ENCODE measurements at places on chromosomes 5 and 9. TPM values are rescaled to one million over a fixed set of nuclear protein-coding genes. Genes with fewer than 3 reads are reported as not detected.

GRCh38 chr5:126543660-126544059 is 51.4 kb downstream of the ALDH7A1 start:
- peaks cover 5% of the 10 kb centered on the region for H3K36me3 ChIP-seq
- H3K4me1 ChIP-seq, result no peaks in the 10 kb centered on the region

DNA sequence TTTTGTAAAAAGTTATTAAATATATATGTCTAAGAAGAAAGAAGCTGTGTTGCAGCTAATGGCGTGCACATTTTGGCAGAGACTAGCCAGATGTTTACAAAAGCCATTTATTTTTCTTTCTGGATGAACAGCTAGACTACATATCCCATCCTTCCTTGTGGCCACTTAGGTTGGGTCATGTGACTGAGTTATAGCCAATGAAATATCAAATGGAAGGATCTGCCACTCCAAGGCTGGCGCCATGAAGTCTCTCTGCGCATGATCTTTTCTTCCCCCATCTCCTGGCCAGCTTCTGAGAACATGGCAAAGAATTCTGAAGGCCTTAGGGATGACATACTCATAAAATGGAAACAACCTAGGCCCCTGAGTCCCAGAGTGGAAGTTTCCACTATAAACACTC is 244.2 kb upstream of the DAB2 start:
- no peak for DNase-seq
- no peak overlapping the region for H3K4me3 ChIP-seq
- H3K27me3 ChIP-seq, result no peaks in the 10 kb centered on the region
- H3K27ac ChIP-seq, result no peak overlapping the region
- H3K4me1 ChIP-seq, result no peaks in the 10 kb centered on the region
- H3K36me3 ChIP-seq, result no peaks in the 10 kb centered on the region

- H3K4me1 ChIP-seq, result no peaks in the 10 kb centered on the region
- no peak overlapping the region for H3K4me3 ChIP-seq
- H3K36me3 ChIP-seq, result no peaks in the 10 kb centered on the region
- H3K27ac ChIP-seq, result no peak overlapping the region
- H3K27me3 ChIP-seq, result no peaks in the 10 kb centered on the region
- no peak for DNase-seq
These were observed 348.2 kb downstream of the IRX1 start for GRCh38 chr5:3943859-3944258.

- H3K27me3 ChIP-seq, result peaks cover 7% of the 10 kb centered on the region
- no peaks in the 10 kb centered on the region for H3K36me3 ChIP-seq
- no peak overlapping the region for H3K4me3 ChIP-seq
- DNase-seq, result no peak
These were observed 41.6 kb upstream of the SLC36A2 start for GRCh38 chr5:151388960-151389359.

- H3K4me3 ChIP-seq, result peak overlapping the region; percentile 47
- H3K27me3 ChIP-seq, result no peaks in the 10 kb centered on the region
- H3K36me3 ChIP-seq, result no peaks in the 10 kb centered on the region
- H3K4me1 ChIP-seq, result peaks cover 13% of the 10 kb centered on the region
- no peak overlapping the region for H3K27ac ChIP-seq
These were observed 943 bp downstream of the GALNT12 start for GRCh38 chr9:98808411-98808815.

- no peaks in the 10 kb centered on the region for H3K4me1 ChIP-seq
- no peak overlapping the region for H3K4me3 ChIP-seq
- no peaks in the 10 kb centered on the region for H3K27me3 ChIP-seq
- no peak for DNase-seq
- no peak overlapping the region for H3K27ac ChIP-seq
These were observed 63.0 kb downstream of the TSSK1B start for GRCh38 chr5:113371721-113372196.

- H3K4me1 ChIP-seq, result no peaks in the 10 kb centered on the region
- H3K4me3 ChIP-seq, result no peak overlapping the region
- H3K27ac ChIP-seq, result no peak overlapping the region
- H3K36me3 ChIP-seq, result no peaks in the 10 kb centered on the region
- DNase-seq, result no peak
These were observed 126.5 kb downstream of the MRPS30 start for GRCh38 chr5:44935262-44935661.

GRCh38 chr9:133113949-133114885 is 6.8 kb downstream of the RALGDS start:
- no peak overlapping the region for H3K27ac ChIP-seq
- peaks cover 55% of the 10 kb centered on the region for H3K4me1 ChIP-seq
- no peaks in the 10 kb centered on the region for H3K27me3 ChIP-seq
- no peak overlapping the region for H3K4me3 ChIP-seq

GRCh38 chr5:45089870-45090269 is 281.1 kb downstream of the MRPS30 start:
- no peak for DNase-seq
- H3K27me3 ChIP-seq, result no peaks in the 10 kb centered on the region
- H3K4me3 ChIP-seq, result no peak overlapping the region

DNA sequence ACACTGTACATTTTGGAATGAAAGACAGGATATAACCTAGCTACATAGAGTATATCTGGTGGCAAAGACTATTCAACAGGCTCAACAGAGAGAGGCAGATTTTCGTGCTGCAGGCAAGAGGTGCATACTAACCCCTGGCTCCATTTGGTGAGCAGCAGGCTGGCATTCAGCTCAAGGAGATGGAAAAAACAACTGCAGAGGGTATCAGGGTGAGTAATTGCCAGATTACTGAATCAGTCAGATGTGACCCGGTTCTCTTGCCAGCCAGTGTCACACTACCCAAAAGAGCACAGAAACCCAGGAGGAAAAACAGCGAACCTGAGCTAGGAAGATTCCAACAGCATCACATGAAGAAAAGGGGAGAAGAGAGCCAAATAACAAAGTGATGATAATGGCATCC is 130.4 kb upstream of the PRLR start:
- no peaks in the 10 kb centered on the region for H3K36me3 ChIP-seq
- no peaks in the 10 kb centered on the region for H3K4me1 ChIP-seq
- H3K27me3 ChIP-seq, result no peaks in the 10 kb centered on the region
- H3K4me3 ChIP-seq, result no peak overlapping the region
- no peak for DNase-seq
- H3K27ac ChIP-seq, result no peak overlapping the region

DNA sequence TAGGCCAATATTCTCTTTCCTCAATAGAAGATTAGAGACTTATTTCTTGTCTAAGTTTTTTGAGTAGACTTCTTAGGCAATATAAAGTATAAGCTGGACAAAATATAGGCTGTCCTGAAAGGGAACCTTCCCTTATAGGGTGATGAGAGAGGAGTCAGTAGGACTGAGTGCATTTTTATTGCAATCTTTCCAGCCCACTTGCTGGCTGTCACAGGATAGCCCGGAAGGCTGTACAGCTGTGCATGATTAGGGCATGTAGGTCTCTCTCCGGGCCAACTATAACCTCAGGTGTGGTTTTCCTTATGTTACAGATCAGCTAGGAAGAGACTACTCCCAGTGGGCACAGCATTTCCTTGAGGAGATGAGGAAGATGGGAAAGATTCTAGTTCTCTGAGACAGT is 159.8 kb upstream of the MEF2C start:
- no peak overlapping the region for H3K4me3 ChIP-seq
- H3K27ac ChIP-seq, result no peak overlapping the region
- no peaks in the 10 kb centered on the region for H3K27me3 ChIP-seq
- no peaks in the 10 kb centered on the region for H3K36me3 ChIP-seq

DNA sequence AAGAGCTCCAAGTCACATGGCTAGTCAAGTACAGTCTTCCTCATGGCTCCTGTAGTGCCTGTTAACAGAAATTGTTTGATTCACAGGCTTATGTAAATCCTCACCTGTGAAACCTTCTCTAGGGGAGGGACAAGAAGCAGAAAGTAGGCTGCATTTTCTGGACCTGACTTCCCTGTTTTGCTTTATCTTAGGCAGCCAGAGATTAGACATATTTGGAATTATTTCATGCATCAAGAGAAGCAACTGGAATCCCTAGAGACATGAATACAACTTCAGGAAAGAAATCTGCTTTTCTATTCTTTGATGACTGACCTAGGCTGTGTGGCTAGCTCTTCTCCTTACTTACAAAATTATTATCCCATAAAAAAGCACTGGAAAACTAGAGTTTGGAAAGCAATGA is 52.3 kb downstream of the CAST start:
- DNase-seq, result no peak
- H3K27me3 ChIP-seq, result no peaks in the 10 kb centered on the region
- no peaks in the 10 kb centered on the region for H3K4me1 ChIP-seq

DNA sequence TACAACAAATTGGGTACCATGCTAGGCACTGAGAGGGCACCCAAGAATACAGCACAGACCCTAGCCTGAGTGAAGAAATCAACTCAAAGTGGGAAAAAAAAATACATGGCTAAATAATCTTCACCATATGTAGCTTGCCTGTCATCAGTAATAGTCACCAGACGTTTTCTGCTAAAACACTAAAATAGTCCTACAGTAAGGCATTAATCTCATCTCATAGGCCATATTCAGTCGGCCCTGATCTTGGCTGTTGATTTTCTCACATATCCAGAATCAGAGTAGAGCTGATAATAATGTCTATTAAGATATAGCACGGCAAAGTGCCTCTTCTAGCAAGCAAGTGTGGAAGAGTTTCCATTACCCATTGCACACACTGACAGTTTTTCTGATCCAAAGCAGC is 322.1 kb upstream of the SLC30A5 start:
- H3K4me1 ChIP-seq, result no peaks in the 10 kb centered on the region
- no peaks in the 10 kb centered on the region for H3K27me3 ChIP-seq

GRCh38 chr5:82793808-82794419 is 283.3 kb downstream of the TMEM167A start:
- no peaks in the 10 kb centered on the region for H3K4me1 ChIP-seq
- no peaks in the 10 kb centered on the region for H3K36me3 ChIP-seq
- DNase-seq, result peak; percentile 22
- H3K4me3 ChIP-seq, result no peak overlapping the region
- no peak overlapping the region for H3K27ac ChIP-seq

- no peak for DNase-seq
- H3K4me3 ChIP-seq, result no peak overlapping the region
- H3K27ac ChIP-seq, result no peak overlapping the region
- H3K4me1 ChIP-seq, result peaks cover 57% of the 10 kb centered on the region
- H3K27me3 ChIP-seq, result no peaks in the 10 kb centered on the region
These were observed 44.1 kb upstream of the VDAC1 start for GRCh38 chr5:134048864-134049263.

Gene ST8SIA4
- 9.2 TPM for polyA plus RNA-seq

Gene COL15A1
- 3.8 TPM for polyA plus RNA-seq

Gene LHX3
- 0.23 TPM for polyA plus RNA-seq

Gene FOXD4L5
- 0.07 TPM for polyA plus RNA-seq

Gene AKNA
- 162 TPM for polyA plus RNA-seq

Gene FBLL1
- 0.87 TPM for polyA plus RNA-seq

Gene HTR1A
- not detected for polyA plus RNA-seq

Gene SLC22A4
- polyA plus RNA-seq, result 3.0 TPM

Gene SARDH
- polyA plus RNA-seq, result 5.4 TPM

Gene CARTPT
- 2.9 TPM for polyA plus RNA-seq
